ENCODE measurements at places on chromosomes 2 and 18.

DNA sequence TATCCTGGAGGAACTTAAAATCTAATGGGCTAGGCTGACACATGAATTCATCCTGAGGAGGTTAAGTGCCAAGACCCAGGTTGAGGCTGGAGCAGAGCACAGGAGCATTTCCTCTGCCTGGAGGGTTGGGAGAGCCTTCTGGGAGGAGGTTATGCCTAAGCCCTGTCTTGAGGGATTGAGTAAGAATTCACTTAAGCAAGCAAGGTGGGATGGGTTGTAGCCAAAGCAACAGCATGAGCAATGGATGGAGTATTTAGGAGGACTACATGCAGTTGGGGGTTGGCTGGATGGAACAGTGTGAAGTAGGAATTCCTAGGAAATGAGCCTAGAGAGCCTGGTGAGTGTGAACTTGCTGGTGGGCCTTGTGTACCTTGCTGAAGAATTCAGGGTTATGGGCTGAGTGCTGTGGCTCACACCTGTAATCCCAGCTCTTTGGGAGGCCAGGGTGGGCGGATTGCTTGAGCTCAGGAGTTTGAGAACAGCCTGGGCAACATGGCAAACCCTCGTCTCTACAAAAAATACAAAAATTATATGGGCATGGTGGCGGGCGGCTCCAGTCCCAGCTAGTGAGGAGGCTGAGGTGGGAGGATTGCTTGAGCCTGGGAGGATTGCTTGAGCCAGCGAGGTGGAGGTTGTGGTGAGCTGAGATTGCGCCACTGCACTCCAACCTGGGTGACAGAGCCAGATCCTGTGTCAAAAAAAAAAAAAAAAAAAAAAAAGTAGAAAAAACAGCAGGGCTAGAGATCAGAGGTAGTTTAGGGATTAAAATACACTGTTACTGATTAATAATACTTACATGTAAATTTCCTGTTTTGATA, 22.2 kb downstream of the TANC1 start:
- no peak for DNase-seq

GRCh38 chr2:1609040-1609439, 135.3 kb downstream of the PXDN start:
- DNase-seq = no peak

DNA sequence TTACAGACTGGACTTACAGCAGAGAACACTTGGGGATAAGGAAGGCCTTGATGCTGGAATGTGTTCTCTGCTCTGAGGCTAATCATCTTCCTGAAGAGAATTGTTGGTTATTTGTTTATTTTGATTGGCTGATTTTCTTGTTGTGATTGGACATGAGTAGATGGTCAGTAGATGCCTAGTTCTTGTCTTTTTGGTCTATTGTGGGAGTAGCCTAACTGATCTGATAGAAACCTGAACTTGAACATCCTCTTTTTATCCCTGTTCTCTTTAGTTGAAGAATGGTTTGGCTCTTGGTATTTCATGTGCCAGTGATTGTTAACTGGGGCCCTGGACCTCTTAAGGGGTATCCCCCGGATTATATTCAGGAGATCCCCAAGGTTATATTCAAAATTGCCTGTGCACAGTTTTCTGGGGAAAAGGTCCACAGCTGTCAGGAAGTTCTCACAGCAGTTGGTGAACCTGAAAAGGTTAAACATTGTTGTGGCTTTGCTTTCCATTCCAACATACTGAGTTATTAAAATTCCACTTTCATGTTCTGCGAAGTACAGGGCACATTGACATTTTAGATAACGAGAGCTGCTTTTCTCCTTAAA, 13.6 kb downstream of the TWSG1 start:
- DNase-seq = no peak

GRCh38 chr18:72378016-72378415, 166.1 kb downstream of the CBLN2 start:
- DNase-seq = no peak

DNA sequence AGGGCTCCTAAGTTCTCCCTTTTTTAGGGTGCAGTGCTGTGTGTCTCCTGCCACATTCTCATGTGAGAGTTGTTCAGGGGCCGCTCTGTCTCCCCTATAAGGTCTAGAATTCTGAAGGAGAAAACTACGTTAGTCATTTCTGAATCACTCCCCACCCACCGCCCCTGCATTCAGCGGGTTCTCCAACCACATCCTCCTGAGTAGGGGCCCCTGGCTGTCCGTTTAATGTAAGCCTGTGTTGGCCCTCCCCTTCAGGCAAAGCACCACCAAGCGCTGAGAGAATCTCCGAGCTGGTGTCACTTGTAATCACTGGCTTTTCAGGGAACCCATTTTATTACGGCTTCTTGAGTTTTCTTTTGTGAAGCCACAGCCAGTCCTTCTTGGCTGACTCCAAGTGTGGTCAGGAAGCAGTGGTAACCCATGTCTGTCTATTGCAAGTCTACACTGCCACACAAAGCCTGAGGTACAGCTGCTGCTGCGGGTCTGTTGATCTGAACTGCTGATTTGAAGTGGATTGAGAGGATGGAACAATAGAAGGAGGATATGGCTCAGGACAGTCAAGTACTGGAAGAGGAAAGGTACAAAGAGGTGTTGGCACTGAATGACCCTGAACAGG, 16.9 kb downstream of the LCT start:
- peak; percentile 57 for DNase-seq

GRCh38 chr2:209519271-209519670, 95.4 kb downstream of the MAP2 start:
- no peak for DNase-seq

GRCh38 chr2:219509780-219510511, 4.3 kb upstream of the ASIC4 start:
- peak; percentile 20 for DNase-seq

DNA sequence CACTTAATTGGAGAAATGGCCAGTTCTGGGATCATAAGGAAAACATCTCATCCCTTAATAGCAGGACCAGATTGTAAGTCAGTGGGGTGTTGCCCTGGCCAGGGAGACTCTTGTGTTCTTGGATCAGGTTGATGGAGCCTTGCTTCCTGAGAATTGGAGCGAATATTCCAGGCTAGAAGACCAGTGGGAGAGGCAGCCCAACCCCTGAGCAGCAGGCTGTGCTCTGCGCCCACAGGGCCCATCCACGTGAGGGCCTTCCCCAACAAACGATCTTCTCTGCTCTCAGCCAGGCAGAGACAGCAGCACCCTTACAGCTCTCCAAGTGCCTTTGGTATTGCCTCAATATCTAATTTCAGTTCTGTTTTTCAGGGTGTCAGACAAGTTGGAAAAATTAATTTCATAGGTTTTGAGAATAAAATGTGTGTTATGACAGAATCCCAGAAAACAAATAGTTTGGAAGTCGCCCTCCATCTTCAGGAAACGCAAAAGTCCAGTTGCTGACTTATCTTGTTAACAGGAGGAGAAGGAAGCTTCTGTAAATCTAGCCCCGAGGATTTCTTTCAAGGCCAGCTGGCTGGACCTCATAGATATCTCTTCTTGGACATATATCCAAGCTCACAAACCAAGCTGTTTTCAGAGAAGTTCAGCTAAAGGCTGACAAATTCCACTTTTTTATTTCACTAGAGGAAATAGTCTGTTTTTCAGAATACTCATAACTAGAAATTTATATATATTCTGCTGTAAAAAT, 105.5 kb downstream of the COPS8 start:
- DNase-seq = no peak

- no peak for DNase-seq
Observed at GRCh38 chr2:222965555-222965954, 86.4 kb upstream of the KCNE4 start.

DNA sequence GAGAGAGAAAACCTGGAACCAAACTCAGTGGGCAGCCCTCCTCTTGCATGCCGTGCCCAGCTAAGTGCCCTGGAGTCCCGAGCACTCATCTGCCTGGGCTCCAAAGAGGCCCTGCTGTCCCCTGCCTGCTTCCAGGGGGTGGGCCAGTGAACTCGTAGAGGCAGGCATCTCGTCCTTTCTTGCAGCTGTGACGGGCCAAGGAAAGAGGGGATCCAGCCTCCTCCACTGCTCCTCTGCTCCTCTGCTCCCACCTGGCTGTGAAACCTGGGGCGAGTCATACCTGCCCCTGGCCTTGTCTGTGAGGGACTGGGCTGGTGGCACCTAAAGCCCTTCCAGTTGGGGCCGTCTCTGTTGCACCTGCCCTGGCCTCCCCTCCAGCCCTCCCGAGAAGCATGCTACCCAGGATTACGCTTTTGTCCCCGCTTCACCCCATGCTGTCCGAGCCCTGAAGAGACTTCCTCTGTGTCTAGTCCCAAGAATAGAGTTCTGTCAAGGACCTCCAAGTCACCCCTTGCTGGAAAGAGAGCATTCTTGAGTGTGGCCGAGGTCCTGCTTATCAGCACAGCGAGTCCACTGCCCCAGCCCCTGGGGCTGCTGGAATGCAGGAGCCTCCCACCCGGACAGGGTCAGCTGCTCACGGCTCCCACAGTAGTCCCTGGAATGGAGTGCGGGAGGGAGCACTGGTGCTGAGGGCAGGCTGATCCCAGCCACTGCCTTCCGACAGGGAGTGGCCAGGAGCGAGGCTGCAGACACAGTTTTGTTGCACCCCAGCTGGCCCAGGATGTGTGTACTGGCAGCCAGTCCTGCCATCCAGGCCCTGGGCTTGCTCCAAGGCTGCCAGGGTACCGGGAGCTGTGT, 14.3 kb downstream of the KCNK3 start:
- no peak for DNase-seq

DNA sequence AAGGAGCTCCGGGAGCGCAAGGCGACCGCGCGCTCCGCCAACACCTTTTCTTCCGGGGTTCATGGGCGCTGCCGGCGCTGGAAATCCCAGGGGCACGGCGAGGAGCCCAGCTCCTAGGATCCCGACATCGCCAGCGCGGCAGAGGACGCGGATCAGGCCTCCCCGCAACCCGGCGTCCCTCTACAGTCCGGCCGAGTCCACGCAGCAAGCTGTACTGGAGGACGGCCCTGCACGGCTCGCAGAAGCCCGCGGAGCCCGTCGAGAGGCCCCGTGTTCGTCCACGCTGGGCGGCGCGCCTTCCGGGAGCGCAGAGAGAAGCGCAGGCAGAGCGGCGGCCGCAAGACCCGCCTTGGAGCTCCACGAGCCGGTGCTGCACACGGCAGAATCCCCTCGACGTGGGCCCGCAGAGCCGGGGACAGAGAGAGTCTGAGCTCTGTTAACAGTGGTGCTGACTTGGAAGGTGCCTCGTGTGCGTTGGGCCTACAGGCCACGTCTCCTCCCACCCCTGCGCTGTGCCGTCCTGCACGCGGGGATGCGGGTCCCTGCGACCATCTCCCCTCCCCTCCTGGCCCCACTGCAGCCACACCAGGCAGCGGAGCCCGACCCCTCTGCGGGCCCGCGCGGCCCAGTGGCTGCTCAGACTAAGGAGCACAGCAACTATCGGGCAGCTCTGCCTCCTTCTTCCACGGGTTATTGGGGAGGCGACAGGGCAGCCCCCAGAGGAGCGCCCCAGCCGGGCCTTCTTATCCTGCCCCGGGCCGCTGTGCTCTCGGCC, 28.1 kb upstream of the PTPN2 start:
- DNase-seq = no peak

- no peak for DNase-seq
Observed at GRCh38 chr2:10432311-10433181, 15.6 kb downstream of the ODC1 start.

DNA sequence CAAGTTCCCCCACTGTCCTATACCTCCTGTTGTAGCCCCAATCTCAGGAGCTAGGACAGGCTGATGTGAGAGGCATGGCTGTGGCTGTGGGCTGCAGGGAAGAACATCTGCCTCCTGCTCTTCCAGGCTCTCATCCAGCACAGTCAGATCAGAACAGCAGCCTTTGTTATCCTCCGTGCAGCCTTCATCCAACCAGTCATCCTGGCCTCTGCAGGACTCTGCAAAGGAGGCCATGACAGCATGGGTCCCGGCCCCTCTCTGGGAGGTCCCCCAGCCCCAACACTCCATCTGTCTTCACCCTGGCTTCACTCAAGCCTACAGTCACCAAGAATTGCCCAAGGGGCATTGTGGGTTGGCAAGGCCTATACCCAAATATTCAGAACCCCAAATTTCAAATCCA, 223.2 kb upstream of the COPS8 start:
- DNase-seq = no peak

GRCh38 chr2:143083636-143084035, 45.6 kb upstream of the ARHGAP15 start:
- DNase-seq = no peak

DNA sequence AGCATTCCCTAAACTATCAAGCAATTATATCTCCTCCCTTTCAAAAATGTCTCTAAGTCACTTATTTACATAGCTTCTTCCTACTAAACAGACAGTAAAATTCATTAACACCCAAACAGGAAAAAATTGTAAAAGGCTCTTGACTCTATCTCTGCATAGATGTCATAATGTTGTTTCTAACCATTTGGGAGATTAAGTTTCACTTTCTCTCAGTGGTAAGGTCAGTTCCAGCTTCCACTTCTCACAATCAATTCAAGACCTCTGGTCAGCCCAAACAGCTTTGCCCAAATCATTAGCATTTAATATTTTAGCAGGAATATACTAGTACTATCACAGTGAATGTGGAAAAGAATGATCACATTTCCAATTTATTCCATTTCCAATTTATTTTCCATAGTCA, 374.3 kb upstream of the MC4R start:
- no peak for DNase-seq

GRCh38 chr18:69947361-69948133, at the start of gene CD226:
CD226 (minus strand) TSS chr18:69947873; CDS start chr18:69947406, 467 bp downstream.
- DNase-seq = no peak

GRCh38 chr2:24702800-24703199, 90.4 kb downstream of the PTRHD1 start:
- no peak for DNase-seq

- DNase-seq = no peak
Observed at GRCh38 chr2:1886405-1886992, 142.2 kb upstream of the PXDN start.

- DNase-seq = no peak
Observed at GRCh38 chr2:226802573-226802972, 3.0 kb upstream of the IRS1 start.

- no peak for DNase-seq
Observed at GRCh38 chr2:99317161-99317872, 16.3 kb upstream of the LYG1 start.

GRCh38 chr18:65287652-65288051, 463.2 kb upstream of the CDH7 start:
- DNase-seq = no peak

DNA sequence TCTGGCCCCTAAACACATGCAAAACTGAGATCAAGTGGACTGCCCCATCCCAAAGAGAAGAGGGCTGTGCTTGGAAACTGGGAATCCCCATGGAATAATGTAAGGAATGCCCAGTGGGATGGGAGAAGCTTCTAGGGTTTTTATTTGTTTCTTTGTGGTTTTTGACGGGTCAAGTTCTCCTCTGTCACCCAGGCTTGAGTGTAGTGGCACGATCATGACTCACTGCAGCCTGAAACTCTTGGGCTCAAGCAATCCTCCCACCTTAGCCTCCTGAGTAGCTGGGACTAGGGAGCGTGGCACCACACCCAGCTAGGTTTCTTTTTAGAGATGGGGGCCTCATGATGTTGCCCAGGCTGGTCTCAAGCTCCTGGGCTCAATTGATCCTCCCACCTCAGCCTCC, 101.7 kb upstream of the ZSWIM2 start:
- DNase-seq = no peak

GRCh38 chr2:120516679-120517314, 170.9 kb downstream of the INHBB start:
- no peak for DNase-seq

- DNase-seq = no peak
Observed at GRCh38 chr18:50853863-50854271, 25.1 kb upstream of the ME2 start.

All from activated T-helper 9 cell treated with anti-CD3 and anti-CD28 coated beads, Interleukin-2, amount 50 U/mL, for 16 hours (primary cell).